Activated T-helper 1 cell treated with anti-CD3 and anti-CD28 coated beads, Interleukin-2, amount 50 U/mL, for 16 hours (primary cell): ENCODE measurements at places on chromosomes 2 and 18.
A peak's percentile ranks its signal among the peaks of the same experiment; 100 is the strongest.

DNA sequence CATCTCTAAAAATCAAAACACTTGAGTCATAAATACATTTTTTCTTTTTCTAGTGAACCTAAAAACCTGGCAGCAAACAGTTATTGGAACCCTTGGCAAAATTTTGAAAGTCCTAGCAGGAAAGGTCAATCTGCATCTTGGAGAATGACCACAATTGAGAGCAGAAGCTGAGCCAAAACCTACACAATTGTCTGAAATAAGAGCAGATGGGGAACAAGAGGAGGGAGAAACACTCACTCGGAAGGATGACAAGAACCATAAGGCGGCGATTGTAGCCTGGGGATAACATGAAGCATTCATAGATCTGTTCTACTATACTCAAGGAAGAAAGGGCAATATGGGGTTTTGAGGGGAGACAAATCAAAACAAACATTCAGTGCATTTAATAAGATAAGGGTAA lies 117.0 kb downstream of the CHN1 start:
- no peak for DNase-seq

GRCh38 chr2:189057316-189057715 lies 83.1 kb downstream of the COL3A1 start:
- DNase-seq = no peak

DNA sequence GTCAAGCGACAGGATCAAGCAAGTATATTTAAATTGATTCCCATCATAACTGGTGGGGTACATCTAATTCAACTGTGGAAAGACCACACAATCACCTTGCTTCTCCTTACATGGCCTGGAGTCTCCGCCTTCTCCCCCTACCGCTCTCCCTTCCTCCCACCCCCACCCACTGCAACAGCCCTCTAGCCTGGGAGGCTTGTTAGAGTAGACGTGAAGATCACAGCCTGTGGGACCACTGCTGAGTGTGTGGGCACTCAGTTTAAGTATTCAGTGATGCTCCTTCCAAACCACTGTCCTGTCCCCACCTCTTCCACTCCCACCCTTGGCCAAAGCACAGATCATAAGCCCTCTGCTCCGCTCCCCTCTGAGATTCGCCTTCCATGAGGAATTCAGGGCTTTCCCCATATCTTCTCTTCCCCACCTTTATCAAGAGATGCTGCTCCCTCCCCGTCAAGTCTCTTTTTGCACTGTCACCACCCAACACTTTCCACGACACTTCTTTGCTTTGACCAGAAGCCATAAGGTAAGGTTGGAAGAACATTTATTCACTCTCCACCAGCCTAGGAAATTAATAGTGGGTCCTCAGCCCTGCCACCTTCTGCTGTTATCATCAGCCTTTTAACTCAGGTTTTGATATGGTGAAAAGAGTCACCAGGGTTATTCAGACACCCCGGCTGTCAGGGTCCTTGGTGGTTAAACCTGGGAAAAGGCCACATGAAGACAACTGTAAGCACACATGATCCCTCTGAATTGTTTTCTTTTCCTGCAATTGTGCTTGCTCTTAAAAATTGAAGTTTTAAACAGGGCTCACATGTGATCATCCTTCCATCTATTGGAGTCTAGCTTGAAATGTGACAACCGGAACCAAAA lies 1.7 kb downstream of the METTL4 start:
- DNase-seq = no peak

- no peak for DNase-seq
Measured at GRCh38 chr2:3595985-3596384, 1.1 kb downstream of the COLEC11 start.

DNA sequence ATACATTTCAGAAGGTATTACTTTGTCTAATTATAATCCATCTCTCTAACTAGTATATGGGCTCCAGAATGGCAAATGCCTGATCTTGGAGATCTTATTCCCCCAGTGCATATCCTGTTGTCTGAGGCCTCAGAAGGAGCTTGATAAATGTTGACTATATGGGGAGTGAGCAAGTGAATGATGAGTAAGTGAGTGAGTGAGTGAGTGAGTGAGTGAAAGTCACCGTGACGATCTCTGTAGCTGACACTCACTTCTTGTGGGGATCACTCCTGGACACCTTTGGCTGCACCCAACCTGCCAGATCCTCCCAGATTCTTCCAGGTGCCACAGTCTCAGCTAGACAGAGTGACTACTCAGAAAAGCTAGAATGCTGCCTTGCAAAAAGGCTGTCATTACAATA lies 2.8 kb downstream of the XDH start:
- no peak for DNase-seq

- no peak for DNase-seq
Measured at GRCh38 chr2:142515493-142515892, 362.0 kb upstream of the KYNU start.

- DNase-seq = no peak
Measured at GRCh38 chr2:72973566-72974435, 56.5 kb downstream of the EMX1 start.

GRCh38 chr2:201132518-201132917 lies 16.6 kb downstream of the CFLAR start:
- DNase-seq = no peak

DNA sequence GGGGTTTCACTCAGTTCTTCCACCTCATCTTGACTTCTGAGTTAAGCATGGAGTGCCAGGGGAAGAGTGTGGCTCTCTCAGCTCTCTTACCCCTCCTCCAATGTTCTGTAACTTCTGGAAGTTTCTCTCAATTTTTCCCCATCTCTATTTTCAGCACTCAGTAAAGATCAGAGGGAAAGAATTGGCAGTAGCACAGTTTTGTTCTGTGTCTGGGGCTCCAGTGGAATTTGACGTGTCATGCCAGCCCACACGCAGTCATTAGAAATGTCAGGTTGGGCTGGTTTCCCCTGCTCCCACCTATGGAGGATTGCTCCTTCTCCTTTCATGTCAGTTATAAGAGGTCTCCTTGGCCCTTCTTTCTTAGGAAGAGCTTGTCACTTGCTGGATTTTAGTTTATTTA lies 104.6 kb upstream of the COL3A1 start:
- DNase-seq = no peak

DNA sequence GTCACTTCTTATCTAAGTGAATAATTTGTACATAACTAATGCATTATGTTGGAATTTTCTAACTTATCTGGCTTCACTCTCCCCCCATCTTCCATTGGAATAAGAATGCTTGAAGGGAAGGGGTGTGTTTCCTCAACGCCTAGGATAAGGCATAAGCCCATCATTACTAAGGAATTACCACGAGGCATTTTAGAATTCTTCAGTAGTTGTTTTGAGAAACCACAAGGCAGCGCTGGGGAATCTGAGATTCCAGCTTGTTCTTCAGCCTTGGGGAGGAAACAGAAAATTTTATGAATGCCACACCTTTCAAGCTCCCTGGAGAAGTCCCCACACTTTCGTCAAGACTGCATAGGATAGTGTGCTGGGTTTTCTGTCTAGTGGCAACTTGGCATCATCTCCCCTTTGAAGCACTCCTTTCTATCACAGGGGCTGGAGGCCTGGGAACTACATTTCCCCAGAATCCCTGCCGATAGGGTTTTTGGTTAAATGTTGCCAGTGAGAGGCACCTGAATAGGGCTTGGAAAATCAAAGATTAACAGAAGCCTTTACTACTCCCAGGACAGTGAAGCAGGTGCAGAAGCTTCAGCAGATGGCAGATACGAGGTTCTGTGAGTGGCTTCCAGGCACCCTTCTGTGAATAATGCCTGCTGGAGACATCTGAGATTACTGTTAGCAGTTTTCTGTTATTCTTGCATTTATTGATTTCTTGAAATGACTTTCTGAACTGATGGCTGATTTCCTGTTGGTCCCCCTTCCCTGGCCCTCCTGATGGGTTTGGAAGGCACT lies 192.7 kb upstream of the REV1 start:
- DNase-seq = no peak

- no peak for DNase-seq
Measured at GRCh38 chr2:176139661-176140512, 10.4 kb downstream of the HOXD8 start.

GRCh38 chr2:27164960-27165763 lies 16.4 kb downstream of the TCF23 start:
- DNase-seq = no peak

DNA sequence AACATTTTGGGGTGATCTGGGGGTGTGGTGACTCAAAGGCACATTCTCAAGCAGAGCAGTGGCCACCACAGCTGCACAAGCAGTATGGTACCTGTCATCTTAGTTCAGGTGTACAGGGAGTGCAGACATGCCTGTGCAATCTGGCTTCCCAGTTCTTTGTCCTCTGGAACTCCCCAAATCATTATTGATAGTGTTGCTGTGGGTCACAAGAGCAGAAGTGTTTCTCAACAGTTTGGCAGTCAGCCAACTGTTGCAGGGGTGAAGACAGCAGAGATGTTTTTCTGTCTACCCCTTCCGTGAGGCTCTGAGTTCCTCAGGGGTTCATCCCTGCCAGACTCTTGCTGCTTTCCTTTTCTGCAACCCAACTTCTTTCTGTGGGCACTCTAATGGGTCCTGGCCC lies 206.5 kb upstream of the ZSWIM2 start:
- DNase-seq = no peak

GRCh38 chr2:78967294-78967693 lies 58.2 kb upstream of the REG3G start:
- DNase-seq = no peak

- DNase-seq = no peak
Measured at GRCh38 chr2:118845522-118846441, 1.7 kb downstream of the EN1 start.

DNA sequence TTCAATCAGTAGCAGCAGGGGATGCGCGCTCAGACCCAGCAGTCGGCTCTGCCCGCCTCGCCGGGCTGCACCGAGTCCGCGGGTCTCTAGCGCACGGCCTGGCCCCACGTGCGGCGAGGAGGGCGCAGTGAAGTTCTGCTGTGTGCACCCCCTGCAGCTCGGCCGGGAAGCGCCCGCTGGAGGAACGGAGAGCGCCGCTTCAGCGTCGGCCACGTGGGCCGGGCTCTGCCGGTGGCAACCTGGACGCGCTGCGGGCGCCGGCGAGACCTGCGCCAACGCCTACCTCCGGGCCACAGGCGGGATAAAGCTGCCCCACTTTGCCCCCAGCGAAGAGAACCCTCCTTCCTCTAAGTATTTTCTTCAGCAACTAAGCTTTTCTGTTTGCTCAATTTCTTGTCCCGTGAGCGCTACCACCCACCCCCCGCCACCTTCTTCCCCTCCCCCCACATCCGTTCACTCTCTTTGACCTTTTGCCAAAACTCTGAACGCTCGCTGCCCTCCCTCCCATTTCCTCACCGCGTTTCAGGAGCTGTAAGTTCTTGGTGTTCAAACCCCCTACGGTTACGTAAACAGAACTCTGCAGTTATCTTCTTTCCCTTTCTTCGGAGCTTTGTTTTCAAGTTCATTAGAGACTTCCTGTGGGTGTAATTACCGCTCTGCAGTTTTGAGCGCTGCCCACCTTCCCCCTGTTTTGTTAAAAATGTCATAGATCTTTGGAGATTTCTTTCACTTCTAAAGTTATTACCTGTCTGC lies 42.6 kb upstream of the EDAR start:
- peak; percentile 48 for DNase-seq

- DNase-seq = no peak
Measured at GRCh38 chr2:190804182-190804795, 76.3 kb upstream of the GLS start.

- DNase-seq = no peak
Measured at GRCh38 chr2:236307641-236308040, 43.4 kb upstream of the ASB18 start.

GRCh38 chr18:78659748-78660147 lies 319.9 kb upstream of the SALL3 start:
- DNase-seq = no peak

GRCh38 chr2:168926621-168927386 lies 25.7 kb downstream of the G6PC2 start:
- no peak for DNase-seq
